ENCODE measurements at places on chromosomes 4 and X.

DNA sequence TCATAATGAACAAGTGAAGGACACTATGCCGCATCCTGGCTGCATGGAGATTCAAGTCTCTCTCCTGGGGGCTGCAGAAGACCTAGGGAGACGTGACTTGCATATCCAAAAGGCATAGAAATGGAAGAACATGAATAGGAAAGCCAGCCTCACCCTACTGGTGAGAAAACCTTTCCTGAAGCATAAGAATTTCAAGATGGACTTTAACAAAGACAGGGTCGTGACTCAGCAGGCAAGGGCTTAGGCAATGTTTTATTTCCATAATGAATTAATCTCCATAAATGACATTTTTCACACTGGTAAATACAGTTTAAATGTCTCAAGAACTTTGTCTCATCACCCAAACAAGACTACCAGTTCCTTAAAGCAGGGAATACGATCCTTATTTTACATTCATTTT, 78.9 kb downstream of the RFC1 start:
- no peak for DNase-seq

DNA sequence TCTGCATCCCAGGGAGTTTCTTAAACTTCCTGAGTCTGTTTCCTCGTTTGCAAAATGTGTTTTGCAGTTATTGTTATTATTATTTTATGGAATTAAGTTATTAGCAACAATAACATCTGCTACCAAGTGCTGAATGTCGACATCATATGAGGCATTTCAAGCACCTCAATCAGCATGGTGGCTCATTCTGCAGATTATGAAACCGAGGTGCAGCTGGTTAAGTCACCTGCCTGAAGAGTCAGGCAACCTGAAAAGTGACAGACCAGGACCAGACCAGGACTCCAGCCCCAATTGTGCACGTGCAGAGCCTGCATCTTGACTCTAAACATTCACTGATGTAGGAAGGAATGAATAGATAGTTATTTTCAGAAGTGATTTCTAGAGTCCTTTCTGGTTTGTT, 99.8 kb downstream of the AFAP1 start:
- DNase-seq = no peak

DNA sequence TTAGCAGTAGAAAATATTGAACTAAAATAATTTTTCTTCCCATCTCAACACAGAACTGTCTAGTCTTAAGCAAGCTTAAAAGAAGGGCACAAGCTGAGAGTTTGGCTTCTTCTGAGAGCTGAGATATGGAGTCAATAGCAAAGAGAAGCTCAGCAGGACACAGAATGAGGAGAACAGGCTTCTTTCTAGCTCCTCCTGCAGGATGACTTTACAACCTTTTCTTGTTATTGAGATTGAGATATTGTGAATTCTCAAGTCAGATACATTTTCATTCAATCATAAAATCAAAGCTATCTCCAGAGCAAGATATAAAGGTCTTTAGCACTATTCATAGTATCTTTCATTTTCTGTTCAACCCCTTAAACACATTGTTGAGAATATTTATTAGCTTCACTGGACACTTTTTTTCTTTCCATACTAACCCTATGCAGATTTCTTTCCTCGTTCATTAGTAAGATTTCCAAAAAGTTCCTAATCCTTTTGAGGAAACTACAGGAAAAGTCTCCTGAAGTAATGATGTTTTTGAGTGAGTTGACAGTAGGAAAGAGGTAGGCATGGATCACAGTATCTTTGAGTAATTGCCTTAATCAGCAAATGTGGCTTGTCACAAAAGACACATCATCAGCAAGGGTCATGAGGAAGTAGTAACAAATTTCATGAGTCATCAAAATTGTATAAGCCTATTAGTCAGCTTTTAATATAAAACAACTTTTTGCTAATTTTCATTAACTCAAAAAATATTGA, 17.8 kb upstream of the CXCL3 start:
- DNase-seq = no peak

DNA sequence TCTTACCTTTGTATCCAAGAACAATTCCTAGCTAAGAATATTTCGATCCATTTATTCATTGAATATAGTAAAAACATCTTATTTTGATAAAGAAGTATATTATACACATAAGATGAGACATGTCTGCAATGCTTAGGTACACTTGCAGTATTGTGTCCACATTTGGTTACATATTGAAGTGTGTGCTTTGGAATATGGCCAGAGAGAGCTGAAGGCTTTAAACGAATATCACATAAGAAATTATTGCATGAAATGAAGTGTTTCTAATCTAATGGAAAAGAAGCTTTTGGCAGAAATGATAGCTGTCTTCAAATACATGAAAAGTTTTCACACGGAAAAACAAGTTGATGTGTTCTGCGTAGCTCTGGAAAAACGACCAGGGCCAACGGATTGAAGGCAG, 516.1 kb upstream of the ZFP42 start:
- DNase-seq = no peak

GRCh38 chr4:73874386-73874785, 5.2 kb downstream of the CXCL1 start:
- no peak for DNase-seq

DNA sequence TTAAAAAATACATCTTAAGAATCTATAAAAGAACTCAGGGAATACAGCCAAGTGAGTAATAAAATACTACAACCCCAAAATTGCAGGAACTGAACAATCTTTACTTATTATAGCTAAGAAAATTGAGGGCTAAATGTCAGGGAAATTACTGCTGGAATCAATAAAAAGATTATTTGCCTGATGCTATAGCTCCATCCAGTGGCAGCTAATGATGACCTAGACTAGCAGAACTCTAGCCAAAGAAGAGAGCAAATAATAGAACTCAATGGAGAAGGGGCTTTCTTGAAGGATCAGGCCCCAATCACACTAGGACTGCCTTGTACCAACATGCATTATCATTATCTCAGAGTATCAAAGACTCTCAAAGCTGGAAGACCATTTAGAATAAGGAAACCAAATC, 85.0 kb upstream of the FAM241A start:
- no peak for DNase-seq

- no peak for DNase-seq
Measured at GRCh38 chrX:42778096-42778495, at the start of gene PPP1R2C. TSS of gene PPP1R2C (minus strand) at chrX:42778163. CDS start at chrX:42778079, 84 bp downstream.

DNA sequence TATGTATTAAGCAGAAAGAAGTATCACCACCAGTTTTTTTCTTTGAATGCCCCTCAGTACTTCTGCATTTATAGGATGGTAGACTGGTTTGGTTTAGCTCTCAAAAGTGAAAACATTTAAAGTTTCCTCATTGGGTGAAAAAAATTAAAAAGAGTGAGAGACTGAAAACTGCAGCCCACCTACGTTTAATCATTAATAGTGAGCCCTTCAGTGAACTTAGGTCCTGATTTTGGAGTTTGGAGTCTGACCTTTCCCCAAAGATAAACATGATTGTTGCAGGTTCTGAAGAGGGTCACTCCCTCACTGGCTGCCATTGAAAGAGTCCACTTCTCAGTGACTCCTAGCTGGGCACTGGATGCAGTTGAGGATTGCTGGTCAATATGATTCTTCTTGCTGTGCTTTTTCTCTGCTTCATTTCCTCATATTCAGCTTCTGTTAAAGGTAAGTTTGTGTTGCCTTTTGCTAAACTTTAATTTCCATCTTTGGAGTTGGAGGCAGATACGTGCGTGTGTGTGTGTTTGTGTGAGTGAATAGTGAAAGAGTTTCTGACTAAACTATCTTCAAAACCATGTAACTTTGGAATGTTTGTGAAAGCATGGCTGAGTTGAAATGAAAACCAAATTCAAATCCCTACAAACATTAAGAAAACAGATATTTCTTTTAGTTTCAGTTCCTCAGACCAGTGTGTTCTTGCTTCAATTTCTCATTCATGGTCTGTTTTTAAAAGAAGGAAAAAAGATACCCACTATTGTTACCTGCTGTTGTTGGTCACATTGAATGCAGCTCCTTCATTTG, at the start of gene MTTP:
Gene MTTP, plus strand, starts transcription at position 295 of the 795 bp plus-strand sequence. Its CDS starts 86 bp downstream, at position 381.
- no peak for DNase-seq

GRCh38 chrX:19956923-19957322, 33.9 kb downstream of the BCLAF3 start:
- DNase-seq = no peak

GRCh38 chrX:13066391-13066790, 22.0 kb upstream of the FAM9C start:
- no peak for DNase-seq

DNA sequence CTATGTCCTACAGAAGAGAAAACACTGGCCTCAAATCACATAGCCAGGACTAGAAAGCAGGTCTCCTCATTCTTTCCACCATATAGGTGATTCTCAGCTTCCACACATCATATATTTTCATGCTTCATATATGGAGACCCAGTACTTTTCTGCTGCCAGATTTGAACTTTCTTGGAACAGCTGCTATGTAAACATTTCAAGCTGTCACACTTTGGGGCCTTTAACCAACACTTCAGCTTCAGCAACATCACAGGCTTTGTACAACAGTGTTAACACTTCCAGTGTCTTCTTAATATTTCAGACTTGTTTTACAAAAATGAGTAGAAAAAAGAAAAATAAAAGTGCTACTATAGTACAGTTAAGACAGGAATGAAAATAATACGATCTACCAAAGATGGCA, 12.6 kb downstream of the SH3RF1 start:
- DNase-seq = no peak

DNA sequence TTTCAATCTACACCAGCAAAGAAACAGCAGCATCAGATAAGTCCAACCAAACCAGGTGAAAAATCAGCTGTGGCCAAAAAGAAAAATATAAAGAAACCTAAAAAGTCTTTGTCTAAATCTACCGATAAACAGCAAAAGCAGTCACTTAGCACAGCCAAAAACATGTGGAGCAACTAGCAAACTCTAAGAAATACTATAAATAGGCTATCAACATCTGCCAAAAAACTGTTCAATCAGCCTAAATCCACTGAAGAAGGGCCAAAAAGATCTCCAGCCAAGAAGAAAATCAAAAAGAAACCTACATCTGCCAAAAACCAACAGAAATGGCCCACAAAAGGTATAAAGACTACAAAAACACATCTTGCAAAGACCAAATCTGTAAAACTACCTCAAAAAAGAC, 36.7 kb upstream of the CABS1 start:
- no peak for DNase-seq

DNA sequence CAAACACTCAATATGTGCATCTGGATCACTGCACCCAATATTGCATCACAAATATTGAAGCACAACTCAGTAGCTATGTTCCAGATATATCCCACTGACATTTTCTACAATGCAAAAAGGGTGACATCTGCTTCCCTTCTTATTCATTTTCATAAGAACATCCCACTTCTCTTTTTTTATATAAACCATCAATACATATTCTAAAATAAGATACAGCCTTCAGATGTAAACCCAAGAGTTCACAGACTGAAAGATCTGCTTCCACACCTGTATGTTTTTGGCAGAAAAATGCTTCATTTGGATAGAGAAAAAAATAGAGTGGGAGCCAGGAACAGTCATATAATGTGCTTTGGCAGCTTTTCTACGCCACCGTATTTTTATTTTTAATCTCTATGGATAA, 815.6 kb upstream of the ADGRL3 start:
- no peak for DNase-seq

DNA sequence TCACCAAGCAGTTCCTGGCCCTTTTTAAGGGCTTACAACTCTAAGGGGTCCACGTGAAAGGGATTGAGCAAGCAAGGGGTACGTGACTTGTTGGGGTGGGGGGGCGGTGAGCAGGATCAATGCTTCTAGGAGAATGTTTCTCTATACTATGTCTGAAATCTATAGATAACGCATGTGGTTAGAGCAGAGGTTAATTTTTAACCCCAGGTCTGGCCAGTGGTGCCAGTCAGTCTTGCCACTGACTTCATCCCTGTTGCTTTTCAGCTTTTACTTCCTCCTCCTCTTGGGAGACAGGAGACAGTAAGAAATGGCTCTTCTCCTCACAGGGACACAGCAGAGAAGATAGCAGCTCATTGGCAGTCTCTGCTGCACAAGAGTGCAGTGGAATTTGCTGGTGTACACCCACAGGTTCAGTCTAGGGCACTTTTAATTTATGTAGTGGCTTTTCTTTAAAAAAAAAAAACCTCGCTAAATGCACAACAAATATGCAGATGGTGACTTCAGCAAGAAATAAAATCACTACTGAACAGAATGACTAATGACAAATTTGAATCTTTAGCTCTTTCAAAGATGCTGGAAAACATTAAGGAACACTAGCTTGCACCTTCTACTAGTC, 190.5 kb downstream of the CCNG2 start:
- no peak for DNase-seq

DNA sequence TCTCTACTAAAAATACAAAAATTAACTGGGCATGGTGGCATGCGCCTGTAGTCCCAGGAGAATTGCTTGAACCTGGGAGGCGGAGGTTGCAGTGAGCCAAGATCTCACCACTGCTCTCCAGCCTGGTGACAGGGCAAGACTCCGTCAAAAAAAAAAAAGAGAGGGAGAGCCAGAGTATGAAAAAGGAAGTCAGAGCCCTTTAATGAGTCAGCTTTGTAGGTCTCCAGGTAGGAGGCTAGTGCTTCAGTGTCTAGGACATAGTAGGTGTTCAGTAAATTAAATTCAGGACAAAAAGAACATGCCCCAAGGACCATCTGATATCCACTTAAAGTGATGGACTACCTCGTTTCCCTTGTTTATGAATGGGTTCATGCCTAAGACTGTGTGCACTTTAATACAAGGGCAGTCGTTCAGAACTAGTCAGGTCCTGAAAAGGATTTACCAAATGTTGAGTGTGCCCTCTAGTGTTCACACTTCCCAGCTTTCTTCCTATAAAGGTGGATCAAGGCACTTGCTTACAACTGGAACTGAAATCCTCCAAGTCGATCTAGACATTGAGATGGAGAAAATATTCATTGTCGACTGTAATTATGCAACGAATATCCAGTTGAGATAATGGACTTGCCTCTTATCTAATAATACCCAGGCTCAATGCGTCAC, 29.0 kb downstream of the F9 start:
- no peak for DNase-seq

GRCh38 chrX:100217547-100217946, 192.5 kb downstream of the PCDH19 start:
- no peak for DNase-seq

- DNase-seq = no peak
Measured at GRCh38 chr4:23504083-23504482, 385.8 kb downstream of the PPARGC1A start.

DNA sequence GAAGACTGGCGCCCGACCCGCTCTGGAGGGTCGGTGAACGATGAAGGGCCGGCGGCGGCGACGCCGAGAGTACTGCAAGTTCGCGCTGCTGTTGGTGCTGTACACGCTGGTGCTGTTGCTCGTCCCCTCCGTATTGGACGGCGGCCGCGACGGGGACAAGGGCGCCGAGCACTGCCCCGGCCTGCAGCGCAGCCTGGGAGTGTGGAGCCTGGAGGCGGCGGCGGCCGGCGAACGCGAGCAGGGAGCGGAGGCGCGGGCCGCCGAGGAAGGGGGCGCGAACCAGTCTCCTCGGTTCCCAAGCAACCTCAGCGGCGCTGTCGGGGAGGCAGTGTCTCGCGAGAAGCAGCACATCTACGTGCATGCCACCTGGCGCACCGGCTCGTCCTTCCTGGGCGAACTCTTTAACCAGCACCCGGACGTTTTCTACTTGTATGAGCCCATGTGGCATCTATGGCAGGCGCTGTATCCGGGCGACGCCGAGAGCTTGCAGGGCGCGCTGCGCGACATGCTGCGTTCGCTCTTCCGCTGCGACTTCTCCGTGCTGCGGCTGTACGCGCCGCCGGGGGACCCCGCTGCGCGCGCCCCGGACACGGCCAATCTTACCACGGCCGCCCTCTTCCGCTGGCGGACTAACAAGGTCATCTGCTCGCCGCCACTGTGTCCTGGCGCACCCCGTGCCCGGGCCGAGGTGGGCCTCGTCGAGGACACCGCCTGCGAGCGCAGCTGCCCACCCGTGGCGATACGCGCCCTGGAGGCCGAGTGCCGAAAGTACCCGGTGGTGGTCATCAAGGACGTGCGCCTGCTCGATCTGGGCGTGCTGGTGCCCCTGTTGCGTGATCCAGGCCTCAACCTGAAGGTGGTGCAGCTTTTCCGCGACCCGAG, 568 bp downstream of the CHST7 start:
- no peak for DNase-seq
